ENCODE measurements at places on chromosomes 6 and 20.
A peak's percentile ranks its signal among the peaks of the same experiment; 100 is the strongest.

DNA sequence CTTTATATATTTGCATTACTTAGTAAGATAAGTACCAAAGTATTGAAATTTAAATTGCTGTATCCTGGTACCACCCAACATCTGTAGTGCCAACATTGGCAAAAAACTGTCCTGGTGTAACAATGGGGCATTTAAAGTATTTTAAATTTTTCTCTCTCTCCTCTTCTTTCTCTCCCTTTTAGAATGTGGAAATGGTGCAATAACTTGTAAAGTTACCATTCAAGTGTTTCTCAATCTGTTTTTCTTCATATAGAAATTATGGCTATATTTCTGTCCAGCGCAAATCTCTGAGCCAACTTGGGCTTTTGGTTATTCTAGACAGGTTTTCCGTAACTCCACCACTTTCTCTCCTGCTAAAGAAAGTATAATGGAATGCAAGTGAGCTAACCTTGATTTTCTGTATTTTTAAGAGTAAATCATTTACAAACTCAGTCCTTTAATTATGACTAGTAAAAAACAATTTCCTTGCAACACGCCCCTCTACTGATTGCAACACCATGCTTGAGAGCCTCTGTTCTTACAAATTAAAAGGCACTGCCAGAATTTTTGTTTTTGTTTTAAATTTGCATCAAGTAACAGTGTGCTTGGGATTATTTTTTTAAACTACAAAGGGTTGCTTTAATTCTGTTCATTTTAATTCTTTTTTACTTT, 324.2 kb upstream of the CITED2 start:
- DNase-seq = no peak

DNA sequence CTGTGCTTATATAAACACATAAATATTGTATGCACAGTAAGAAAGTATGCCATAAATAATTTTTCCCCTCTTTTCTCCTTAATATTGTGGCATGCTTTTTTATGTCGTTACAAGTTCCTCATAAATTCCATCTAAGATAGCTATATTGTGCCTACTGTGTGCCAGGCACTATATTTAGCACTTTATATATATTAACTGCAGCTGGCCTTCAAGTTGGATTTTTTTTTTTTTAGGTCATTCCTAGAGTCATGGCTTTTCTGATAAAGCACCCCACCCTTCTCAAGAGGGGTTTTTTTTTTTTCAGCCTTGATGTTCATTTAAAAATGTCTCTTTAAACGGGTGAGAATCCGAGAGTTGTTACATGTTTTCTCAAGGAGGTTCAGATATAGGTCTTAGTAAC, 42.8 kb upstream of the RNF8 start:
- DNase-seq = no peak

- no peak for DNase-seq
Observed at GRCh38 chr6:25726122-25726911, 28.2 kb upstream of the SLC17A4 start.

DNA sequence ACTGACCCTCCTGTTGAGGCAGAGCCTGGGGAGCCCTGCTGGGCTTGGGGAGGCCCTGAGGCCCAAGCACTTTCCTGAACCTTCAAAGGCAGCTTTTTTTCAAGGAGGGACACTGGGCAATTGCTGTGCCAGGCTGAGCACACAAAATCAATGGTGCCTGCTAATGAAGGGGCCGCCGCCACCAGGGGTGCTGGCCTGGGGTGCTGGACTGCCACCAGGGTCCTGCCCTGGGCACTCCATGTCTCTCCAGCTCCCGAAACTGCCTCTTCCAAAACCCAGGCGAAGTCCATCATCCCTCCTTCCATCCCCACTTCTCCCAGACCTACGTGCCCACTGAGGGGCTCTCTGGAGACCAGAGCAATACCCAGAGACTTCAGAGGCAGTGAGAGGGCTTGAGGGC, 145.6 kb downstream of the GRM4 start:
- DNase-seq = no peak

GRCh38 chr6:158545043-158545966, 14.6 kb upstream of the TMEM181 start:
- peak; percentile 22 for DNase-seq

DNA sequence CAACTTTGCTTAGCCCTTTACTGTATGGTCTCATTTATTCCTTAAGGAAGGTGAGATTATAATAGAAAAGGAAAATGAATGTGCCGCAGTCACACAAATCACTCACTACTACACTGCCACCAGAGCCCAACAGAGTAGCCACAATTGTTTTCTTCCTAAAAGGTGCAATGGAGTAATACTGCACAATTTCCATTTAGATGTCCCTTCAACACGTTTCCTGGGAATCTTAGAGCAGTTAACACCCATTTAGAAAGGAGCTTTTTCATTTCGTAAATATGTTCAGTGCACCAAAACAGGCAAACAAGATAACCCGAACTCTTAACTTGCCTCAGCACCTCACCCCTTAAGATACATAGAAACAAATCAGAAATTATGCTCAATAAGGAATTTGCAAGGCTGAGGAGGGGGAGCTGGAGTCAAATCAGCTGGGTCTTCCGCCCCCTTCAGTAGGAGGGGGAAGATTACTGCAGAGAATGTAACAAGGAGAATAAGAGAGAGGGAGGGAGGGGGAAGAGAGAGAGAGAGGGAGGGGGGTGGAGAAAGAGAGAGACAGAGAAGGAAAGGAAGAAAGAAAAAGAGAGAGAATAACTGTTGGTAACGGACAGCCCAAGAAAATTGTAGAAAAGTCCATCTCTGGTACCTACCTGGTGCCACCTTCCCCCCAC, 155.5 kb downstream of the BCAS1 start:
- DNase-seq = peak; percentile 39

All from islet precursor cell (in vitro differentiated cells).